ENCODE measurements at places on chromosomes 1 and 21.
A peak's percentile ranks its signal among the peaks of the same experiment; 100 is the strongest.

DNA sequence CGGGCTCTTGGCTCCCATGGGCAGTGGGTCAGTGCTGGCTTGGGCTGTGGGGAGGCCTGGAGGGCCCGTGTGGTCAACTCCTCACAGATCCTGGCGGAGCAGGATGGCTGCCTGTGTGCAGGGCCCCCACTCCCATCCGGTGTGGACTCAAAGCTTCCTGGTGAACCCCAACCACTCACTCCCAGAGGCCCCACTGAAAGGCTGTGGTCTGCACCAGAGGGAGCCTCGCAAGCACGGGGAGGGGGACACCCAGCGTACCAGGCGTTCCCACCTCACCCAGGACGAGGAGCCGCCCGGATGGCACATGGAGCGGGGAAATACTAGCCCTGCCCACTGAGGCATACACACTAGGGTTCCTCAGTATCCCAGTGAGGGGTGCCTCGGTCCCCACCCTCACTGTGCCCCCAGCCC lies 75.4 kb upstream of the ACTRT2 start:
- DNase-seq = no peak

GRCh38 chr1:177784936-177785335 lies 184.9 kb downstream of the SEC16B start:
- no peak for DNase-seq

DNA sequence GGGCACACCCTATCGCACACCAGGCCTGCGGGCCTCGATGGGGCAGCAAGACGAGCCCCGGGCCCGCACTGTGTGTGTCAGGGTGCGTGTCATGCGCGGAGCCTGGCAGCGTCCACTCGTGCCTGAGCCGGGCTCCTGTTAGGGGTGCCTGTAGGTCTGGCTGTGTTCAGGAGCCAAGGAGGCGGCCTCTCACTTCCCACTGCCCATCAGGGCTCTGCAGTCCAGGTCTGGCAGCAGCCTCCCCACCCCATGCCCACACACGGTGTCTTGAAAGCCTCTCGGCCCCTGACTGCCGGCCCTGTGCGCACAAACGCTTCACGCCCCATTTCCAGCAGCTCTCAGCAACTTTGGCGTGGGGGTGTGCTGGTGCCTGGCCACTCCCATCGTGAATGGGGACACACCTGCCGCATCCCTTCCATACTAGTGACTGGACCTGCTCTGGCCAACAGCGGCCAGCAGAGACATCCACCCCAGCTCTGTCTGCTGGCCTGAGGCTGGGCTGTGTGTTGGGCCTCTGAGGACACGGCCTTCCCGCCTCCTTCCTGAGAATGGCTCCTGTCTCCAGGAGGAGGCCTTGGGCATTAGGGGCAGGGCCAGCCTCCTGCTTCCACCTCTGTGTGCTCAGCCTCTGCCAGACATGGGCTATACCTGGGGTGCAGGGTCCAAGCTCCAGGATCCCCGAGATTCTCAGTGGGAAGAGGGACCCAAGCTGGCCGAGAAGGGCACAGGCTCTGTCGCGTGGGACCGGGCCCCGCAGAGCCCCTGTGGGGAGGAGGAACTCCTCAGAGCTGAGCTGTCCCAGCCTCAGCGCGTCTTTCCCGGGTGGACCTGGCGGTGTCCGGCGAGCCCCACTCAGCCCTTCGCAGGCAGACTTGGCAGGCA lies 41.8 kb upstream of the ACTRT2 start:
- peak; percentile 47 for DNase-seq

DNA sequence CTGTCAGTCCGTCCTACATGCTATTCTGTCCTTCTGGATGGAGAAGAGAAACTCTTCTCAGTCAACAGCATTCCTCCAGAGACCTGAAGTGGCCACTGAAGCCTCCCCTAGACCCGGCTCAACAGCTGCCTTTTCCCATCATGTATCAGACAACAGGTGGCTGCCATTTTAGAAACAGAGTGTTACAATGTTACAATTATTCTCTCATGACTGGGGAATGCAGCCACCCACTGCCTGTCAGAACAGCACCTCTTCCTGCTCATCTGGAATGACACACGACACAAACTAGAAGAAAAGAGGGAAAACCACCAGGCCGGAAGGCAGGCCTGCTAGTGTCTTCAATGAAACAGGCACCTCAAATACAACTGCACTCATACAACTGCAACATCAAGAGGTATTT lies 105.3 kb downstream of the PGBD5 start:
- DNase-seq = no peak

DNA sequence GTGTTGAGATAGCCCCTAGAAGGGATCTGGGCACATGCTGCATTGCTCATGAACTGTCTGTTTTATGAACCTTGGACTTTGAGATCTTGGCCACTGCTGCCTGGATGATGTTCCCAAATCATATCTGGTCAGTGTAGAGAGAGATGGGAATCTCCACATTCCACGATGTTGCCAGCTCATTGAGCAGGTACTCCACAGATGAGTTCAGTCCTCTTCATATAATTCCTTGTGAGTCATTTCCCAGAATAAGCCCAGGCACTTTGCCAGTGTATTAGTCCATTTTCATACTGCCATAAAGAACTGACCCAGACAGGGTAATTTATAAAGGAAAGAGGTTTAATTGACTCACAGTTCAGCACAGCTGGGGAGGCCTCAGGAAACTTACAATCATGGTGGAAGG lies 254.0 kb upstream of the RUNX1 start:
- DNase-seq = no peak

DNA sequence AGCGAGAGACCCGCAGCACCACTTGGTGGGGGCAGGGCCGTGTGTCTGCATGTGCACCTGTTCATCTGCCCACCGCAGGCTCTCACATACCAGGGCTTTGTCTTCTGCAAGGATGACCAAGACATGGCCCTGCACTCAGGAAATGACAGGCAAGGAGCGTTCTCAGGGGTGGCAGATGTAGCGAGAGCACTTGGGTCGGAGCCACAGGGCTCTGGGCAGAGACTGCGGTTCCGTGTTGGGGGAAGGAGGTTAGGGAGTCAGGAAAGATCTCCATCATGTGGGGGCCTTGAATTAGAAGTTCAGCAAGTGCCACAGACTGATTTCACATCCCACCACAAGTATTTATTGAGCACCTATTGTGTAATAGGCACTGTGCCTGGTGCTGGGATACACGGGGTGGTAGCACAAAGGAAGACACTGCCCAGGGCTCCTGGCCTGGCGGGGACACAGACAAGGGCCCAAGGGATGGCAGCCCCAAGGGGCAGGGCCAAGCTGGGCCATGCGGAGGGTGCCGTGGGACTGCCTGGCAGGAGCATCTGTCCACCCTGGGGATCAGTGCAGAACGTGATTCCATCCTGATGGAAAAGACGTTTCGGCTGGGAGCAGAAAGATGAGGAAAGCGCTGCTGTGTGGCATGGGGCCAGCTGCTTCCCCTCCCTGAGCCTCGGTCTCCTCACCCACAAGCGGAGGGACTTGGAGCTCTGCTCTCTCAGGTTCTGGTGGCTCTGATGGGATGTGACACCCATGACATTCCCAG lies 11.4 kb upstream of the SPSB1 start:
- DNase-seq = no peak

- DNase-seq = no peak
Observed at GRCh38 chr1:160040476-160040875, 8.7 kb upstream of the PIGM start.

DNA sequence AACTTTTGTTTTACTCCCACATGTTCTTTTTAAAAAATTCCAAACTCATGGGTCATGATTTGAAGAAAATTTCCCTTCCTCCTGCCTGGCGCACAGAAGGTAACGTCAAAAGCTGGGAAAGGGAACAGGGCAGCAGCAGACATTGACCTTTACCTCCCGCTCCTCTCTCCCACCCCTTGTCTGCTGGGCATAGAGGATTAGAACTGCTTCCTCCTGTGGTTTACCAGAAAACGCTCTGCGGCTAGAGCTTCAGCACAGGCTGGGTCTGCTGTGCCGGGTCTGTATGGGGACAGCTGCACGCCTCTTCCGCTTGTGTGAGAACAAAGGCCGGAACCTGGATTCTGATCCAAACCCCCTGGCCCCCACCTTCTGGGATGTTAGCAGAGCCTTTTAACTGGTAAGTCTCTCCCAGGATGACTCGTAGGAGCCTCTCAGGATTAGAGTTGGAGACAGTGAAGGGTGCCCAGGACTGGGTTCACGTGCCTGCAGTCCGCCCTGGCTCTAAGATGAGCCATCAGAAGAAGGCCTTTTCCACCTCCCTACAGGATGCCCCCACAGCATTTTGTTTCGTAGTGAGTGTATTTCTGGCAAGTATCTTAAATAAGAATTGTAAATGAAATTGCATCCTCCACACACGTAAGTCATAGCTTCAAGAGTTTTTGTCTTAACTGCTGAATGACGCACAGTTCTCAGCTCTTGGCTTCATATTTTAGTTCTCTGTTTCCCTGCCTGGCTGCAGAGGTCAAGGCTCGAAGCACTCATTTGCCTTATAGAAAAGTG lies 5.2 kb downstream of the H6PD start:
- DNase-seq = peak; percentile 76

- no peak for DNase-seq
Observed at GRCh38 chr1:38973659-38974437, 17.2 kb upstream of the AKIRIN1 start.

DNA sequence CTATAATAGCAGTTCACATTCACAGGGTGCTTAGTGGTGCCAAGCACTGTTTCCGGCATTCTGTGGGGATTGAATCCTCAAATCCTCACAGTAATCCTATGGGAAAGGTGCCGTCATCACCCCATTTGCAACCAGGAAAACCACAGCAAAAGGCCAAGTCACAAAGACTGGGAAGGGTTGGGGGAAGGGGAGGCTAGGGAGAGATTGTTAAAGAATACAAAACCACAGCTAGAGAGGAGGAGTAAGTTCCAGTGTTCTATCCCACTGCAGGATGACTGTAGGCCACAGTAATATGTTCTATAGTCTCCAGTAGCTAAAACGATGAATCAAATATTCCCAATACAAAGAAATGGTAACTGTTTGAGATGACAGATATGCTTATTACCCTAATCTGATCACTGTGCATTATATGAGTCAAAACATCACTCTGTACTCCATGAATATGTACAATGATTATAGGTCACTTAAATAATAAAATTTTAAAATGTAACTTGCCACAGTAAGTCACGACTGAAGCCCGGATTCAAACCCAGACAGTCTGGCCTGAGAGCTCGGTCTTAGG lies 256.8 kb downstream of the TOMM20 start:
- DNase-seq = no peak

DNA sequence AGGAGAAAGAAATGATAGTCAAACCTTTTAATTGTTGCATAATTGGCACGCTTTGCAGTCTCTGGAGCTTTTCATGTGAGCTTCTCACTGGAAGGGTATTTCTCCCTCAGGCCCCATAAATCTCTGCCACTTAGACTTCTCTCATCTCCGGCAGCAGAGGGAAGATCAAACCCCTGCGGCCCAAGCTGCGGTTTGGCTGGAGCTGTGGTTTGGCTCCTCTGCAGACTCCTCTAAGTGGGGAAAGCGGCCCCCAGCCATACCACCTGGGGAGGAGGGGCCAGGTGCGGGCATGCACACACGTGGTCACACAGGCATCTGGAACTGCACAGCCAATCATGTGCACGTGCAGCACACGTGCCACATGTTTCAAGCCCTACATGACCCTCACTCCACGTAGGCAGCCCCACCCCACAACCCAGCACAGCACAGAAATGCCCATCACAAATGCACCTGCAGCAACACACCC lies 58.3 kb downstream of the UBE2T start:
- no peak for DNase-seq

GRCh38 chr1:14661222-14661621 lies 62.7 kb downstream of the KAZN start:
- no peak for DNase-seq

GRCh38 chr1:179126338-179127060 lies 44.6 kb downstream of the TOR3A start:
- DNase-seq = no peak

DNA sequence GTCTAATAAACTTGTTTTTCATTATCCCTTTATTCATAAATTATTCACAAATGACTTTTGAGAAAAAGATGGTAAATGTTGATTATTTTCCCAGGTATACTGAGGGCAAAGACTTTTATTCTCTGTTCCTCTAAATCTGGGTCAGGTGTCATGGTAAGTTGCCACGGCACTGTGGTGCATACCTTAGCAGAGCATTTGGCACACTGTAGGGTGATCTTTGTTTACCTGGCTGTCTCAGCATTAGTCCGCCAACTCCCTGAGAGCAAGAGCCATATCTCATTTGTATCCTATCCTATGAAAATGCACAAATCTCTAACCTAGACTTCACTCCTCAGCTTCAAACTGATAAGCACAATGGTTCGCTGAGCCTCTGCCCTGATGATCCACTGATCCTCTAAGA lies 24.9 kb downstream of the GDAP2 start:
- no peak for DNase-seq

DNA sequence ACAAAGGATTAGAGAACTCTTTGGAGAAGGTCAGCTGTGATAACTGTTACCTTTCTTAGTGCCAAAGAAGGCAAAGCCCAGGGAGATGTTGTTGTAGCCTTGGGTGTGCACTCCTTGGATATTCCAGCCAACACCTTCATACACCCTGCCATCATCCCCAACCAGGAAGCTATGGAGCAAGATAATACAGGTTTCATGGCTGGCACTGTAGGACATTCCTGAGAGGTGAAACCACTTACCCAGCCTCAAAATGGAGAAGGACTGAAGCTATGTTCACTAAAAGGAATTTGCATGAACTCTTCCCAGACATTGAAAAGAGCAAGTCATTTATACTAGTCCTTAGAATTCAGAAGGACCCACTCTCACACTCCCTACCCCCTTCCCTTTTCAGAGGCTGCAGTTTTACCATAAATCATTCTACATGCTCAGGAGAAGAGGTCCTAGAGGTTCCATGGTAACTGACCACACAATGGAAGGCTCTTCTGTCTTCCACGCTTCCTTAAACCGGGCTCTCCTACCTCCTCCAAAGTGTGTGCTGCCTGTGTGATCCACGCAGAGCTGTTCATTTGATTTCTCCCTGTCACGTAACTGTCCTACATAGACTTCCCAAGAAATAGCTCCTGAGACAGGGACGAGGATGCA lies 5.5 kb downstream of the PGLYRP4 start:
- peak; percentile 35 for DNase-seq

GRCh38 chr1:165207853-165208515 lies 148.5 kb downstream of the LMX1A start:
- no peak for DNase-seq

- no peak for DNase-seq
Observed at GRCh38 chr1:53949023-53949990, 3.2 kb downstream of the LRRC42 start.

DNA sequence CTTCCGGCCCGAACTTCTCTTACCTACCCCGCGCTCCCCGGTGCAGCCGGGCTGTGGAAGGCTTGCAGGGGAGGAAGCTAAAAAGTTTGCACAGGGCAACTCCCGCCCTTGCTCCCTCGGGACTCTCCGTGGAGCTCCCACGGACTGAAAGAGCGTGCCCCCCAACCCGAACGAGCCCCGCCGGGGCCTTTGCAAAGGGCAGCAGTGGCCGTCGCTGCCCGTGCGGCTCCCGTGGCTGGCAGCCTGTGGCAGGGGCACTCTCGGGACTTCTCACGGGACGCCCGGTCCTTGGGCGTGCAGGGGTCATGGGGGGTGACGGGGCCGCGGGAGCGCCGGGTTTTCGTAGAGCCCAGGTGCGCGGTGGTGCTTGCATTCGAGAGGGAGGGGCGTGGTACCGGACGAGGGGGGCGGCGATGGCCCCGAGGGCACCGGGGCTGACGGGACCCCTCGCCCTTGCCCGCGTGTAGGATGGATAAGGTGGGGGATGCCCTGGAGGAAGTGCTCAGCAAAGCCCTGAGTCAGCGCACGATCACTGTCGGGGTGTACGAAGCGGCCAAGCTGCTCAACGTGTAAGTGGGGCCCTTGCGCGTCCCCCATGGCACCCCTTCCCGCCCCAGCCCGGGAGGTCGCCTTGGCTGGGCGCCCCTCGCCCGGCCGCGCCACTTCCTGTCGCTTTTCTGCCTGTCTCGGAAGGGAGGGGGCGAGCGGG lies 711 bp downstream of the GADD45A start:
- peak; percentile 84 for DNase-seq

- DNase-seq = no peak
Observed at GRCh38 chr1:50208756-50209155, 100.0 kb downstream of the ELAVL4 start.

Data from activated CD8-positive, alpha-beta memory T cell treated with anti-CD3 and anti-CD28 coated beads for 24 hours (primary cell).